ENCODE measurements at places on chromosomes 13 and 19.

DNA sequence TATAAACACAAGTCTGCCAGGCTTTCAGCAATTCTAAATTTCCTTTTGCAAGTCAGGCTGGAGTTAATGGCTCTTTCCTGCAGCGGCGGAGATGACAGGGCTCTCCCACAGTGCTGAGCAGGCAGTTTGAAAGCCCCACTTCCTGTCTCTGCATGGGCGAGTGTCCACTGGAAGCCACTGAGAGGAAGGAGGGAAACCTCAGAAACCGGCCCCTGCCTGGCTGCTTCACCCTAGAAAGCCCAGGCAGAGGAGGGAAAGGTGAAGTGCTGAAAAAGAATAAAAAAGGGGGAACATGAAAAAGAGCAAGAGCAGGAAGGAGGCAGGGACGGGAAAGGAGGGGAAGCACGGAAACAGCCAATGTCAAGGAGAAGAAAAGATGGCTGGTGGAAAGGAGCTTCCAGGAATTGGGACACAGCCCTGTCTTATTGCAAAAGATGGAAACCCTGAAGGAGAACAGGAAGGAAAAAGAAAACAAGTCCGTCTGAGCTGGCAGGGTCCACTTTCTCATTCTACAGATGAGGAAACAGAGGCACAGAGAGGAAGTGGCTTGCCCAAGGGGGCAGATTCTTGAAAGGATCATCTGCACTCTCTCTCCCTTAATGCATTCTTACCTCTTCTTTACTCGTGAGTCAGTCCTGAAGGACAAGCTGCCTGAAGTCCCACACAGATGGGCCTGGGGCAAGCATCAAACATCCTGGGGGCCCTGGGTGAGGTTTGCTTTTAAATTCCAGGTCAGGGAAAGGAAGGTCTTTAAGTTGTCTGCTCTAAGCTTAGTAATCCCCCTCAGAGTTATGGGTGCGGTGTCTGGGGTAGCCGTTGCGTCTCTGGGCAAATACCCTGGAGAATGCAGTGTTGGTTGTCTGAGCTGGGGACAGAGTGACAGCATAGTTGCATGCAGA is 38.8 kb upstream of the ALOX5AP start:
- DNase-seq, result no peak

- no peak for DNase-seq
These were observed 42.4 kb downstream of the UQCRFS1 start for GRCh38 chr19:29170554-29170953.

DNA sequence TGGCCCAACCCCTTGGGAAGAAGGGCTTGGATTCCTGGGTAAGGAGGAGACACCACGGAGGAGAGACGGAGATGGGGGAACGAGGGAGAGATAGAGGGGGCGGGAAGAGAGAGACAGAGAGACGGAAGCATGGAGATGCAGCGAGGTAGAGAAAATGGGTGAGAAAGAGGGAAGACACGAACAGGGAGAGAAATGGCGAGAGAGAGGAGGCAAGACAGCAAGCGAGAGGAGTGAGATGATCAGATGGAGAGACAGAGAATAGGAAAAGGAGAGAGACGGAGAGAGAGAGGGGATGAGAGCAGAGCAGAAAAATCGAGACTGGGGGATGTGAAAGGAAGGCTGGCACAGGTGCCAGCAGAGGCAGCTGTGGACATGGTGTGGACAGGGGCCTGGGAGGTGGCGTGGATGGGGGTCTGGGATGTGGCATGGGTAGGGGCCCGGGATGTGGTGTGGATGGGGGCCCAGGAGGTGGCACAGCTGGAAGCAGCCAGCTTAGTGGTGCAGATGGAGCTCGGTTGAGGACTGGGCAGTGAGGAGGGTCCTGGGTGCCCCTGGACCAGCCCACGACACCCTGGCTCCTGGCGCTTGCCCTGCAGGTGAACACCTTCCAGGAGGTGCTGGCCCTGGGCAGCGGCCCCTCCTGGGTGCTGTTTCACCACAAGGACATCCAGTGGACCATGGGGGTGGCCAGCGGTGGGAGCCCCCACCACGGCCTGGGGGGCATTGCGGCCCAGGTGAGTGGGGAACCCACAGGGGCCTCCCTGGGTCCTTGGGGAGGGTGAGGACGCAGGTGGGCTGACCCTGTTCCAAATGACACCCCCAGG is 33.9 kb downstream of the HPN start:
- no peak for DNase-seq

DNA sequence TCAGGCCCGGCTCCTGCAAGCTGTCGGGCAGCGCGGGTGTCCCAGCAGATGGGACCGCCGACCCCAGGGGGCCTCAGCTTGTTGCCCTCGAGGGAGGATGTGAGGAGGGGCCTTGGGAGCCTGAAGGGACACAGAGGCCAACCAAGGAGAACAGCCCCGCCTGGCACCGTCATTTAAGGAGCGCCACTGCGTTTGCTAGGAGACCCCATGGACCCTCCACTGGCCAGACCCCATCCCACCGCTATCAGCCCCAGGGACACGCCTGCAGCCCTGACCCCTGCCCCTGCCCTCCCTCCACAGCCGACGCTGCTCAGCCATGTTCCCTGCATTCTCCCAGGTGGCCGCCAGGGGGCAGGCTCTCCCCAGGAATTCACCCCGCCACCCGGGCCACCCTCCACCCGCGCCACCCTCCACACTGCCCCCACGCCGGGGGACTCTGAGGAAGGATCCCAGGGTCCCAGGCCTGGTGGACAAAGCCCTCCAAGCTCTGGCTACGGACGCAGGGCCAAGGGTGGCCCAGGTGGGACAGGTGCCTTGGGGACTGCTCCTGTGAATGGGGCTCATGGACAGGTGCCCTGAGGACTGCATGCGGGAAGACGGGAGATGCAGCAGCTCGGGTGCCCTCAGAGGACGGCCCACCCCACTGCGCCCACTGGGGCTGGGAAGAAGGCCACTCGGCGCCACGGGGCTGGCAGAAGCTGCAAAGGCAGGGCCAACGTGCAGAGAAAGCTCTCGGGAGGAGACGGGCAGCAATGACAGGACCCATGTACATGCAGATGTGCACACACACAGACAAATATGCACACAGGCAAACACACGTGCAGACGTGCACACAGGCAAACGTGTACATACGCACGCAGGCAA is 34.4 kb downstream of the PIP5K1C start:
- peak; percentile 57 for DNase-seq

DNA sequence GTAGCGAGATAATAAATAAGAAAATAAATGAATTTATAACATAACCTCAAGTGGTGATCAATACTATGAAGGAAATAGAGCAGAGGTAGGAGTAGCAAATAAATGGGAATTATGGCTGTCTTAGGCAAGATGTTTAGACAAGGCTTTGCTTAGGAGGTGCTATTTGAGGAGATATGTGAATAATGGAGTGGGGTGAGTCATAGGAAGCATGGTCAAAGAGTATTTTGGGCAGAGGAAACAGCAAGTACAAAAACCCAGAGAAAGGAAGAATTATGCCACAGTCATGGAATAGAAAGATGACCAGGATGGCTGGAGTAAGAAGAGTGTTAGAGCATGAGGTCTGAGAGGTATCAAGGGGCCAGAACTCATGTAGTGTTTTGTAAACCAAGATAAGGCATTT is 33.6 kb upstream of the LPAR6 start:
- DNase-seq, result no peak

- no peak for DNase-seq
These were observed 234.1 kb downstream of the FOXO1 start for GRCh38 chr13:40432018-40432978.

DNA sequence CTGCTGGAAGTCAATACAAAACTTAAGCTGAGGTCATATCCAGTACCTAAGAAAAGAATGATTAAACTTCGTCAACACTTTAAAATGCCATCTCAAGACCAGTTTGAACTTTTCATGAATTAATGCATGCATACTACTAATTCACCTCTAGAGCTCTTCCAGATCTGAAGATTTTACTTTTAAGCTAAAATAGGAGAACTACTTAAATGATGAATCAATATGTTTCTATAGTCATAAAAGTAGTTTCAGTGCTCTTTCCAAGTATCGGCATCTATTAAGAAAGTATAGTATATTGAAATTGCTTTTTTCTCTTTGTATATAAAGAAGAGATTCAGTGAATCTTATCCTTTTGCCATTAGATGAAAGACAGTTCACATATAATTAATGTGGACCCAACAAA is 1123.9 kb downstream of the PCDH9 start:
- no peak for DNase-seq

- no peak for DNase-seq
These were observed 14.4 kb upstream of the MYDGF start for GRCh38 chr19:4684312-4685095.

GRCh38 chr19:18322318-18322758 is 538 bp downstream of the LSM4 start:
- DNase-seq, result no peak

GRCh38 chr13:76516013-76516412 is 370.2 kb downstream of the KCTD12 start:
- DNase-seq, result no peak

GRCh38 chr19:5826531-5827341 is 12.8 kb downstream of the FUT6 start:
- DNase-seq, result no peak

- no peak for DNase-seq
These were observed 16.8 kb downstream of the ZNF586 start for GRCh38 chr19:57786286-57786685.

DNA sequence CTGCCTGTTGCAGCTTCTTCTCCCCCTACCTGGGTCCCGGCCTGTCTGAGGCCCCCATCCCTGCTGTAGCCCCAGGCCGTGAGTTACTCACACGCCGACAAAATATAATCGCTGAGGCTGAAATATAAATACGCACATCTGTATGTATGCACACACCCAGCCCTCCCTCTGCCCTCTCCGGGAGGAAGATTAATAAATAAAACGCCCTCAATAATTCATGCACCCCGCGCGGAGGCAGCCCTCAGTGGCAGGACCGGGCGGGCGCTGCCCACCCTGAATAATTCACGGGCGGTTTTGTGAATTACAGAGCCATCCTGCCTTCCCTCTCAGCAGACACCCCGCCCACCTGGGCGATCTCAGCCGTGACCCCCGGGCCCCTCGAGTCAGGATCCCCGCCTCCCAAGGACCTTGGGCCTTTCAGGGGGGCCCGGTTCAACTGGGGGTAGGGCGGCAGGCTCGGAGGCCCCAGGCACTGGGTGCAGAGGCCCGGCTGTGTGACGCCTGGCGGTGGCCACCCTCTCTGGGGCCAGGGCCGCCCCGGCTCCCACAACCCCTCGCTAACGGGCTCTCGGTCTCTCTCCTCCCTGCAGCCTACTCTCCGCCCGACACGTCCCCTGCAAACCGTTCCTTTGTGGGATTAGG is 24.2 kb downstream of the SMIM24 start:
- DNase-seq, result no peak

GRCh38 chr19:45356760-45357444 is 13.5 kb downstream of the ERCC2 start:
- DNase-seq, result no peak

DNA sequence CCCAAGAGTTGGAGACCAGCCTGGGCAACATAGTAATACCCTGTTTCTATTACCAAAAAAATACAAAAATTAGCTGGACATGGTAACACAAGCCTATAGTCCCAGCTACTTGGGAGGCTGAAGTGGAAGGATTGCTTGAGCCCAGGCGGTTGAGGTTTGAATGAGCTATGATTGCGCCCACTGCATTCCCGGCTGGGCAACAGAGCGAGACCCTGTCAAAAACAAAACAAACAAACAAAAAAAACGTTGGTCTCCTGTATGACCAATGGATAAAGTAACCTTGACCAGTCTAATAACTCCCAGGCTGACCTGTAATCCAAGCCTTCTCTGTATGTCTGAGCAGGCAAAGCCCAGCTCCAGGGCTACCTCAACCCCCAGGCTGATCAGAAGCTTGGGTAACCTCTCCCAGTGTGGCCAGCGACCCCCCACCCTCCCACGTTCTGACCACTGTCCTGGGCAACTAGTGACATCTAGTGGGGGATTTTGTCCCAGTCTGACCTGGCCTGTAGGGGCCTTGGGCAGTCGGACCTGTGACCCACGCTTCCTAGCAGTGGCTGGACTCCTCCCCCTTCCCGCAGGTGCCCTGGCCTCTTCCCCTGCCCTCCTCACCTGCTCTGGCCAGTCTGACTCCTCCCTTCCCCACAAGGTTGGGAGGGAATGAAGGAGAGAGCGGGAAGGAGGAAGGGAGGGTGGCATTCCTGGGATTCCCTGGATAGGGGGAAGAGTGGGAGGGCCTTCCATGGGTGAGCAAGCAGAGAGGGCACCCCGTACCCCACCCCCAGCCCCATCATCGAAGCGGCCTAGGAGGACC is 1.0 kb upstream of the BCAM start:
- peak; percentile 7 for DNase-seq

- no peak for DNase-seq
These were observed 173.7 kb upstream of the SLITRK5 start for GRCh38 chr13:87497426-87497825.

DNA sequence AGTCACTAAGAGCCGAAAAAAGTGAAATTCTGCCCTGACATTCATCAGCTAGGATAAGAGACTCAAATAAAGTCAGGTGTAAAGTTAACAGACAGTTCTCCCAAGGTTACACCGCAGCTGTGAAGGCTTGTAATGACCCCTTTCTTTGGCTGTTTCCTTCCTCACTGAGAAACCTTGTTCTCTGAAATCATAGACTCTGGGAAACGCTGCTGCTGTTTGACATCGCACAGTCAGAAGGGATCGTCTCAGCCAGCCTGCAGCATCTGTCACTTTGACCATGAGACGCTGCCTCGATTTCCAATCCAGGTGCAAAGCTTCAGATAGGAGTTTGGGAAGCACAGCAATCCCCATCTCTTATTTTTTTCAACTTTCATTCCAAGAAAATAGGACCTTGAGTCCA is 678 bp downstream of the BCAT2 start:
- DNase-seq, result no peak

DNA sequence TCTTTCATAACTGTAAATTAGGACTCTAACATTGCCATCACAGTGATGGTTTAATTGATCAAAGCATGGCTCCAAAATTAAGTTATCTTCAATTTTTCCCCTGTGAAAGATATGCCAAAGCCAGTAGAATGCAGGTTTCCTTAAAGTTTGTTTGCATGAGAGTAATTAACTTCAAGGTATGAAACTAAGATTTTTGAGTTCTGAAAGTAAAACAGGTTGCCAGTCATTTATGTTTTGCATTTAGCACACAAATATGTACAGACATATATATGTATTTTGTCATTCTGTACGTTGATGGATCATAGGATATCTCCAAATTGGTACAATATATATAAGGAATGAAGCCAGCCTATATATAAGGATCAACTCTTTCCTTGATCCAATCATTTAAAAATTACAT is 23.6 kb upstream of the NDFIP2 start:
- DNase-seq, result no peak

DNA sequence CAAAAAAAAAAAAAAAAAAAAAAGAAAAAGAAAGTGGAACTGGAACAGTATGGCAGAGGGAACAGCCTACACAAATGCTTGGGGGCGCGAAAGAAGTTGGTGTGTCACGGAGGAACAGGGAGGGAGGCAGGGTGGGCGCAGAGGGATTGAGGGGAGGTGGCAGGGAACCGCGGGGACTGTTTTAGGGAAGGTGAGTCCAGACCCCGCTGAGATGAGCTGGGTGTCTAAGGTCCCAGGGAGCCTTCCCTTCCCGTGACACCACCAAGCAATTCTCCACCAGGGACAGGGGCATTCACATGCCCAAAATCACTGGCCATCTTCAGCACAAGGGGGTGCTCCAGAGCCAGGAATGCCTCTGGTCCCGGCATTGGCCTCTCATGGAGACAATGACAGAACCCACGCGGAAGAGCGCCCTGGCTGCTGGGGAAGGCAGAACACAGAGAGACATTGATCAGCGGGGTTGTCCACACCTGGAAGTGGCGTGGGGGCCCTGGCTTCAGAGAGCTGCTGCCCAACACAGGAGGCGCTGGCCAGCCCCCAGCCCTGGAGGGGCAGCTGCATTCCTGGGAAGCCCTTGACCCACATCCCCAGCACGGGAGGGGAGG is 6.9 kb downstream of the PEAK3 start:
- DNase-seq, result peak; percentile 73

GRCh38 chr13:32063619-32064233 is 32.2 kb downstream of the FRY start:
- no peak for DNase-seq
